Fibroblast of mammary gland (primary cell): ENCODE measurements at places on chromosomes 1 and 21.

GRCh38 chr1:164064501-164064900 lies 494.5 kb upstream of the PBX1 start:
- DNase-seq, result peak; percentile 47

DNA sequence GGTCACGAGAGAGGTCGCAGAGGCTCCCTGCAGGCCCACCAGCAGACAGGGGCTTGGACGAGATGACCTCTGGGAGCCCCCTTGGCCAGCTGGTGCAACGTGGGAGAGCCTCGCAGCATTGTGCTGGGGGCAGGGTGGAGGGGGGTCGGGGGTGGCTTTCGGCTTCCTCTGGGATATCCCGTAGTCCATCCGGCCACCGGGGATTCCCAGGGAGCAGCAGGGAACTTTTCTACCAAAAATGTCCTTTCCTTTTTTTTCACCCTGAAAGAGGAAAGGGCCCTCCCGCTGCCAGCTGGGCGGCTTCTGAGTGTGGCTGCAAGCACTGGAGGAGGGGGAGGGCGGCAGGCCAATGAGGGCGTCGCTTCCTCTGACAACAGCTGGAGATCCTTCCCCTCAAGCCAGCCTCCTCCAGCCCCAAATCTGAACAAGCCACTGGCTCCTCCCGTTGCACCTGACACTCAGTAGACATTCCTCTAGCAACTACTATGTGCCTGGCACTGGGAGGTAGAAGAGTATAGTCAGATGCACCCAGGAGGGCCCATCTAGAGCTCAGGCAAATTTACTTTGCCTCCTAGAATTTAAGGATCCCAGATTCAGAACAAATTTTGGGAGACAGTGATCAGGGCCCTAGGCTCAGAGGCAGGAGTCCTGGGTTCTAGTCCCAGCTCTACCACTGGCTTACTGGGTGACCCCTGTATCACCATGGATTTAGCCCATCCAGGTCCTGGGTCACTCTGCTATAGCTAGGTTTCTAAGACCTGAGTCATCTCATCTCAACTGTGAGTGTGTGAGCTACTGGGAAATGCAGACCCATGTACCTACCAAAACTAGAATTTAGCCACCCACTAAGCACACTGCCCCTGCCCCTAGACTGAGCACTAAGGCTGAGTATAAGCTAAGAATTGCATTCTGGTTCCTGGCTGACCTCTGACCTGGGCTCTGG lies 2.7 kb downstream of the MOB3C start:
- peak; percentile 68 for DNase-seq

- DNase-seq, result no peak
Observed at GRCh38 chr1:239269706-239270105, 116.7 kb upstream of the CHRM3 start.

DNA sequence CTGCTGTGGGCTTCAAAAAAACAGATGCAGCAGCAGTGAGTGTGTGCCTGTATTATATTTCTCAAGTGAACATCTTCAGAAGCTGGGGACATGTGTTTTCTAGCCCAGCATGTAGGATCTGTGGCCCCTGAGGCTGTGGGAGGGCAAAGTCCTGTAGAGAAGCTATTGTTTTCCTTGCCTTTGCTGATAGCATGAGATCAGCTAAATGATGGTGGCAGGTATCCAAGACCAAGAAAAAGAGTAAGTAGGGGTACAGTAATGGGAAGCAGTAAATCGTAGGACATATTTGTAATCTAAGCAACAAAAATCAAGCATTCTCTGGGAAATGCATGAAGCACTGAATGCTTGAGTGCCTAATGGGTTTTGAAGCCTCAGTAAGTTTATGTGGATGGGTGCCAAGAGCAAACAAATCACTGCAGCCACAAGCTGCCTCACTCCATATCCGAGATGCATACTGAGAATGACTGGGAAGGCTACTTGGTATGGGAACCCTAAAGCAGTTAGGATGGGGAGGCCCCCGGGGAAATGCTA lies 98.3 kb downstream of the CD58 start:
- peak; percentile 11 for DNase-seq

DNA sequence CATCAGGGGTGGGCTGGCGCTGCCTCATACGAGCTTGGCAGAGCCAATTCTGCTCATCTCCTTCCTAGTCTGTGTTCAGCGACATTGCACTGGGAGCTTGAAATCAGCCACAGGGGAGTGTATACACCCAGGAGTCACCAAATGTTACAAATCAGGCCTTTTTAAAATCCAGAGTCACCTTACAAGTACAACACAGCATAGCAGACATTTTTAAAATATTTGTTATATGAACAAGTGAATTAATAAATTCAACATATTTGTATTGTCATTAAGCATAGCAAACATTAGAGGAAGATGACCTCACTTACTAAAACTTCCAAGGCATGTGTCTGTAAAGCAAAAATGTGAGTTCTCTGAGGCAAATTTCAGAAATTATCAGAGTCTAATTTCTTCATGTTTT lies 210.0 kb downstream of the HLX start:
- no peak for DNase-seq

DNA sequence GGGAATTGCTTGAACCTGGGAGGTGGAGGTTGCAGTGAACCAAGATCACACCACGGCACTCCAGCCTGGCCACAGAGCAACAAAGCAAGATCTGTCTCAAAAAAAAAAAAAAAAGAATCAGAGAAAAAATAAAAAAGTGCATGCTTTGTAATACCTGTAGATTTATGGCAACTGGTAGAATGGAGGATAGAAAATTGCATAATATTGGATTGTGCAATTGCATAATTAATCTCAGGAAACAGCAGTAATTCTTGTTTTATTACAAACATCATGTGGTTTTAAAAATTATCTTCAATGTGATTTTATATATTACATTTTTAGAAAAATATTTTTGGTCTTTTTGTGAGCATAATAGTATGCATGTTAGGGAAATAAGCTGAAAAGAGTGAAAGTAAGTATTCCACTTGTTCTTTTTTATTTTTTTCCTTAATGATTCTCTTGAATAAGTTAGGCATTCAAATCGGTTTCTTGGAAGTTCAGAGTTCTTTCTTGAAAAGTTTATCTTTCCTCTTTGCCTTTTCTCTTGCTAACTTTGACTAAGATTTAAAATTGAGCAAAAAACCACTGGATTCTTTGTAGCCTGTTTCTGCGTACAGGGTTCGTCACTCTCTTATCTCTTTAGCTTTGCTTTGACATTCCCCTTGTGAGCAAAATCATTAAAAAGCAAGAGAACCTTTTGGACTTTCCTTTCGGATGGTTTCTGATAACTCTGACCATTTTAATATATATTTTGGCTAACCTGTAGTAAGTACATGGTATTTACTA lies 127.5 kb upstream of the ADAMTS5 start:
- peak; percentile 26 for DNase-seq

DNA sequence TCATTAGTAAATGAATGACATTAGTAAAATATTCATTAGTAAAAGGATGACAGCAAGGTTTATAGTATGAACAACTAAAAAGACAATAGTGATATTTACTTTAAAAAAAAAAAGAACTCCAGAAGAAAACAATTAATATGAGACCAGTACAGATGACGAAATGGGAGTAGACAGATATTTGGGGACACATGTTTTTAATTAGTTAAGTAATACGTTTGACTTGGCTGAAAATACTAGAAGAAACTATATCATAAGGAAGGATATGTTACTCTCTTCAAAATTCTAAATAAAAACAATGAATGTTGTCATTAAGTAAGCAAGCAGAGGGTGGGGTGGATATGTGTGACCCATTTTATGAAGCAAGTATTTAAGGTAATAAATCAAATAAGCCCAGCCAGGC lies 61.9 kb downstream of the GPATCH2 start:
- peak; percentile 63 for DNase-seq

- DNase-seq, result peak; percentile 92
Observed at GRCh38 chr1:214864896-214865688, 217.4 kb upstream of the KCNK2 start.

- DNase-seq, result no peak
Observed at GRCh38 chr1:53390736-53391135, 62.9 kb upstream of the LRP8 start.

DNA sequence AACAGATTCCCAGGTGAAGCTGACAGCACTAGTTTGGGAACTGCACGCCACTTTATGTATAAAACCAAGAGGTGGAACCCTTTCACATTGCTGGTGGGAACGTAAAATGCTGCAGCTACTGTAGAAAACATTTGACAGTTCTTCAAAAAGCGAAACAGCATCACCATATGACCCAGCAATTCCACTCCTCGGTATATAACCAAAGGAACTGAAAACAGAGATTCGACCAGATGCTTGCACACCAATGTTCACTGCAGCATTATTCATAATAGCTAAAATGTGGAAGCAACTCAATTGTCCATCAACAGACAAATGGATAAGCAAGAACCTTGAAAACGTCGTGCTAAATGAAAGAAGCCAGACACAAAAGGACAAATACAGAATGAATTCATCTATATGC lies 17.5 kb downstream of the RSPH1 start:
- no peak for DNase-seq

- DNase-seq, result peak; percentile 95
Observed at GRCh38 chr1:9561429-9561828, 22.2 kb downstream of the SLC25A33 start.

- peak; percentile 50 for DNase-seq
Observed at GRCh38 chr1:107529511-107530149, 388.8 kb downstream of the NTNG1 start.
